ENCODE measurements at places on chromosomes 16 and 17.

DNA sequence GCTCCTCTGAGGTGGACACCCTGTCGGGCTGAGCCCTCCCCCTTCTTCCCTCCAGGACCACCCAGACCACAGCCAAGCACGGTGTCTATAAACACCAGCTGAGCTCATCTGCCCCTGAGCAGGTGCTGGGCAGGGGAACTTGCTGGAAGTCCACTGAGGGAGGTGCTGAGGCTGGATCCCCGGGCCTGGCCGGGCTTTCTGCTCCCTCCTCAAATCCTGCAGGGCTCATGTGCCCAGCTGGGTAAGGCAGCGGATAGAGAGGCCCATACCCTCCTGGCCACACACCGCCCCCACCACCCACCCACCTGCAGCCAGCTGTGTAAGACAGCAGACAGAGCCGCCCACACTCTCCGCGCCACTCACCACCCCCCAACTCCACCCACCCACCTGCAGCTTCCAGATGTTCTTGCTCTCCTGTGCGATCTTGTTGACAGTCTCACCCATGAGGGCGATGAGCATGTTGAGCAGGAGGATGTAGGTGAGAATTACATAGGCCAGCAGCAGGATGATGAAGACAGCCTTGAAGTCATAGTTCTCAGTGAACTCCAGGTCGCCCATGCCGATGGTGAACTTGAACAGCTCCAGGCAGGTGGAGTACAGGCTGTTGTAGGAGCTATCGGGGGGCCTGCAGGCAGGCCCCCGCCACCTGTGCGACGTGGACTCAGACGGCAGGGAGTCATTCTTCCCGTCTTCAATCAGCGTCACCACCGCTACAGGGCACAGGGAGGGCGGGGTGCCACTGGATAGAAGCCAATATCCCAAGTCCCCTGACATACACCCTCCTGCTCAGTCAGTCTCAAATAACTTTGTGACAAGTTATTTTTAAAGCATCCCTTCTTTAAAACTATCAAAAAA lies 15.9 kb upstream of the TRPV3 start:
- DNase-seq: no peak

DNA sequence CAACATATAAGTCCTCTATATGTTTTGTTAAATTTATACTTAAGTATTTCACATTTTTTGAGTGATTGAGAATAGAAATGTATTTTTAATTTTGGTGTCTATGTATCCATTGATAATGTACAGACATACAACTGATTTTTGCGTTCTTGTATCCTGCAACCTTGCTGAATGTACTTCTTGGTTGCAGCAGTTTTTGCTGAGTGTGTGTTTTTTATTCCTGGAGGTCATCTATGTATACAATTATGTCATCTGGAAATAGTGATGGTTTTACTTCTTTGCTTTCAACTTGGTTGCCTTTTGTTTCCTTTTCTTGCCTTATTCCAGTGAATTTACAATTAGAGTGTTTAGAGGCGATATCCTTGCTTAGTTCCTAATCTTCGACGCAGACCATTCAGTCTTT lies 67.5 kb upstream of the NETO2 start:
- no peak for DNase-seq

DNA sequence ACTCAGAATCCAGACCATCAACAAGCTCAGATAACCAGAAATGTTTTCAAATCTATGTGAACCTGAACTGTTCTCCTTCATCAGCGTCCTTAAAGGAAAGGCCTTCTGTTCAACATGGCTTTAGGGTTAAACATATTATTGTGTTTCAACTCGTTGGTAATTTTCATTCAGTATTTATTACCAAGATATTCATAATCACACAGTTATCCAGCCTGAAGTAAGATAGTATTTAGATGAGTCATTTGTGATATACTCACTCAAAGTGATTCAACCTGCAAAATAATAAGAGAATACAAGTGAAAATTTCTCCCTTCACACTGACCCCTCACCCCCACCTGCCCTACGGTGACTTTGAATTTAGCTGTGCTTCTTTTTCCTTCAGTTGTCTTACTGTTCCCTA lies 3.0 kb downstream of the CYLD start:
- no peak for DNase-seq

DNA sequence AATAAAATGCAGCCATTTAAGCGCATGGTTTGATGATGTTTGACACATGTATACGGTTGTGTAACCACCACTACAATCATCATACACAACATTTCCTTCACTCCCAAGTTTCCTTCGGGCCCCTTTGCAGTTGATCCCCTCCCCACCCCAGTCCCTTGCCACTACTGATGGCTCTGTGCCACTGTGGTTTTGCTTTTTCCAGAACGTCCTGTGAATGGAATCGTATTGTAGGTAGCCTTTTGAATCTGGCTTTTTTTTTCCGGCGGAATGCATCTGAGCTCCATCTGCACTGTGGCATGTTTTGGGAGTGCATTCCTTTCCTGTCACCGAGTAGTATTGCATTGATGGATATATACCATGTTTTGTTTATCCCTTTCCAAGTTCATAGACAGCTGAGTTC lies 15.1 kb upstream of the MAP2K3 start:
- DNase-seq: no peak

DNA sequence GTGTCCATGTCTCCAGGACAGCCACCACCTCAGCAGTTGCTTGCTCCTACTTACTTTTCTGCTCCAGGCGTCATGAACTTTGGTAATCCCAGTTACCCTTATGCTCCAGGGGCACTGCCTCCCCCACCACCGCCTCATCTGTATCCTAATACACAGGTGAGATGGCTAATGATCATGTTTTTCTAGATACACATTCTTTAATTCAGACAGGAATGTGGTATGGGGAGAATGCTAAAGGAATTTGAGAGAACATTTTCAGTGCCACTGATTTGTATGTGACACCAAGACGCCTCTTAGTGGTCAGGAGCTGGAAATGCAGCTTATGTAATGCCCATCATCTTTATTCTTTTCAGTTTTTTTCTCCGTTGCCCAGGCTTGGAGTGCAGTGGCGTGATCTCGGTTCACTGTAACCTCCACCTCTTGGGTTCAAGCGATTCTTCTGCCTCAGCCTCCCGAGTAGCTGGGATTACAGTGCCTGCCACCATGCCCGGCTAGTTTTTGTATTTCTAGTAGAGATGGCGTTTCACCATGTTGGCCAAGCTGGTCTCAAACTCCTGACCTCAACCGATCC lies 8.9 kb upstream of the RAPGEFL1 start:
- DNase-seq: peak; percentile 77

GRCh38 chr17:3009411-3009920 lies 53.9 kb downstream of the OR1D5 start:
- no peak for DNase-seq
